ENCODE measurements at places on chromosomes 3 and 15. TPM values are rescaled to one million over a fixed set of nuclear protein-coding genes. Genes with fewer than 3 reads are reported as not detected.

The CHRD gene
- 0.08 TPM for total RNA-seq

The RAB6B gene
- 0.30 TPM for total RNA-seq

The NUP210 gene
- total RNA-seq = not detected

The GUCA1C gene
- total RNA-seq = not detected

The ARPC4 gene
- total RNA-seq = 143 TPM

Data from smooth muscle cell of the coronary artery (primary cell).